ENCODE measurements at places on chromosomes 3 and 15. TPM values are rescaled to one million over a fixed set of nuclear protein-coding genes. Genes with fewer than 3 reads are reported as not detected.

SOX14 gene
- total RNA-seq, result not detected

ADAMTS9 gene
- total RNA-seq, result 132 TPM

RBPMS2 gene
- total RNA-seq, result 0.59 TPM

OR4M2 gene
- total RNA-seq, result not detected

NR2F2 gene
- total RNA-seq, result 7.8 TPM

DNAJC13 gene
- 56.8 TPM for total RNA-seq

PLSCR5 gene
- total RNA-seq, result not detected

TM2D3 gene
- 42.6 TPM for total RNA-seq

OIP5 gene
- total RNA-seq, result 3.2 TPM

ARGFX gene
- not detected for total RNA-seq

CTDSPL gene
- 39.3 TPM for total RNA-seq

FBXO40 gene
- total RNA-seq, result 0.59 TPM

CCDC33 gene
- 0.20 TPM for total RNA-seq

CCDC39 gene
- total RNA-seq, result not detected

DAG1 gene
- total RNA-seq, result 32.9 TPM

CLDN18 gene
- total RNA-seq, result not detected

SLC22A14 gene
- total RNA-seq, result 0.30 TPM

PLSCR4 gene
- total RNA-seq, result 54.4 TPM

SAMD7 gene
- not detected for total RNA-seq

EXOSC7 gene
- total RNA-seq, result 40.7 TPM

C2CD4A gene
- not detected for total RNA-seq

MCF2L2 gene
- total RNA-seq, result 0.89 TPM

ETV5 gene
- total RNA-seq, result 16.8 TPM

DISP2 gene
- 0.79 TPM for total RNA-seq

LEO1 gene
- 21.1 TPM for total RNA-seq

HCLS1 gene
- 9.1 TPM for total RNA-seq

BTBD1 gene
- total RNA-seq, result 56.2 TPM

ZNF860 gene
- 0.89 TPM for total RNA-seq

FAM3D gene
- 1.8 TPM for total RNA-seq

DCUN1D1 gene
- total RNA-seq, result 36.6 TPM

ITIH1 gene
- 1.3 TPM for total RNA-seq

ITGB5 gene
- total RNA-seq, result 74.8 TPM

VPS18 gene
- total RNA-seq, result 12.5 TPM

PRRT3 gene
- total RNA-seq, result 1.2 TPM

C3orf52 gene
- 12.9 TPM for total RNA-seq

CKMT1A gene
- total RNA-seq, result 7.1 TPM

ZNF501 gene
- 5.1 TPM for total RNA-seq

GUCA1C gene
- total RNA-seq, result not detected

ACTRT3 gene
- total RNA-seq, result 1.7 TPM

SAXO2 gene
- total RNA-seq, result 1.3 TPM

CHST14 gene
- total RNA-seq, result 5.5 TPM

SPINK8 gene
- total RNA-seq, result not detected

All from skin of body (tissue), 3 donors.